ENCODE measurements at places on chromosomes 7 and 10.

- no peak for DNase-seq
Observed at GRCh38 chr7:16735020-16735419, 18.5 kb upstream of the TSPAN13 start.

DNA sequence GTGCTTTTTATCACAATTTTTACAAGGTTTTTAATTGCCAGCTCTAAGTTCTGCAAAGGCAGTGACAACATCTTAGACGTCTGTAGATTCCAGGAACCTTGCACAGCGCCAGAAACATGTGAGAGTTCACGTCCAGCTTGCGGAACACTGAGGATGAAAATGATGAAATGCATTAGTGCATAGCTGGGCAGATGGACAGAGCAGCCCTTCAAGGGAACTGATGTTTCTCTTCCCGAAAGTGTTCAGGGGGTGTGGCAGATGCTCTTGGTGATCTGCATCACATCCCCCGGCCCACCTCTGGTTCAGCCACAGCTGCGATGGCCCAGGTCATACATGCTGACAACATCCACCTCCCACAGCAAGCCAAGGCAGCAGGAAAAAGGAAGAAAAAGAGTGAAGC lies 40.9 kb downstream of the ITIH5 start:
- no peak for DNase-seq

DNA sequence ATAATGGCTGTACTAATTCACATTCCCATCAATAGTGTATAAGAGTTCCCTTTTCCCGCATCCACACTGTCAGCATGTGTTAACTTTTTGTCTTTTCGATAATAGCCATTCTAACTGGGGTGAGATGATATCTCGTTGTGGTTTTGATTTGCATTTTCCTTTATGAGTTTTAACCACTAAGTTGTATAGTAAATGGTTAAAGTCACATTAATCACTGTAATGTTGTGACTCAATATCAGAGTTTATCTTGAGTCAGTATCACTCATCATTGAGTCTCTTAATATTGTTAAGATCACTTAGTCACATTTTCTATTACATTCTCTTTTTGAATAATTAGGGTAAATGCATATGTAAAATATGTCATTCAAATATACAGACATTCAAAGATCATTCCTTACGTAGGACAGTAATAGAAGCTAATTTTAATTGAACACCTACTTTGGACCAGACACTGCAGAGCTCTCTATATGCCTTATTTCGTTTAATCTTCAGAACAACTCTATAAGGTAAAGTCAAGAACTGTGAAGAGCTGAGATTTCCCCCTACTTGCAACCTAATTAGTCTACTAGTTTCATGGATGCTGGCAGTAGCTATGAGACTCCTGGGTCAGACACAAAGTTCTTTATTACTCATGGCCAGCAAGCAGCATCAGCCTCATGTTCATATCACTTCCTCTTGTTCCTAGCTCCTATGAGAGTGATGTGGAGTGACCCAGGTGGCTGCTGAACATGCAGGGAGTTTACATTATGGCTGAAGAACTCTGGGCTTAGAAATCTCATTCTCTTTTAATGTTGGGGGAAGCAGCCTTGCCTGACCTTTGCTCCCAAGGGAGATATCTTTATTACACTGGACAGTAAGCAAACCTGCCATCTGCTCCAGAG lies 30.5 kb downstream of the CREB5 start:
- DNase-seq, result no peak

DNA sequence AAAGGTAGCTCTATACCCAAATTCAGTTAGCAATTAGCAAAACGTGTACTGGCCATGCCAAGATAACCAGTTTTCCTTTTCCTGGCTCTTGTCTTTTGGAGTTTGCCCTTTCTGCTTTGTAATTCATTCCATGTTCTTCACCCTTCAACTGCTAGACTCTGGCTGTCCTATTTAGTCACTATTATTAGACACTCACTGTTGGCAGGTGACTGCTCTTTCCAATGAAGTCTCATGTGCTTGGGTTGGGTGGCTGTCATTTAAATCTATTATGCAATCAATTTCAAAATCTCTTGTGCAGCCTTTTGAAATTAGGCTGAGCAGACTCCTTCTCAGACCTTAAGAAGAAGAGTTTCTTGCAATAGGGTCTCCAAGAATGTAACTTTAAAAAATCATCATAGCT lies 266.5 kb downstream of the GPR158 start:
- DNase-seq, result no peak

GRCh38 chr7:57579454-57579853 lies 129.5 kb downstream of the ZNF716 start:
- no peak for DNase-seq

GRCh38 chr7:51054231-51054630 lies 262.4 kb downstream of the COBL start:
- DNase-seq, result no peak

DNA sequence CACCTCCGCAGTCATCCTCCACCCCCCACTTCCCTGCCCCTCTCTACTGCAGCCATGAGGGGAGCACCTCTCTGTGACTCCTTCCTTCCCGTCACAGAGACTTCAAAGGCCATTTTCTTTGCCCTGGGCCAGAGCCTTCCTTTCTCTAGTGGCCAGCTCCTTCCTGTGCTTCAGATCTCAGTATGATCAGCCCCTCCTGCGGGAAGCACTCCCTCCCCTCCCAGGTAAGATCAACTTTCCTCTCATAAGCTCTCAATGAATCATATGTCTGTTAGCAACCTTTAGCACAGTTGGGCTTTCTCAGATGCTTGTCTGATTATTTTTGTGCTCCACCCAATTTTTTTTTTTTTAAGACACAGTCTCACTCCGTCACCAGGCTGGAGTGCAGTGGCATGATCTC lies 241.0 kb upstream of the PRSS1 start:
- DNase-seq, result no peak

- DNase-seq, result peak; percentile 30
Observed at GRCh38 chr10:110556969-110557601, 10.4 kb upstream of the SMC3 start.

- DNase-seq, result no peak
Observed at GRCh38 chr10:99975942-99976809, 33.6 kb downstream of the DNMBP start.

DNA sequence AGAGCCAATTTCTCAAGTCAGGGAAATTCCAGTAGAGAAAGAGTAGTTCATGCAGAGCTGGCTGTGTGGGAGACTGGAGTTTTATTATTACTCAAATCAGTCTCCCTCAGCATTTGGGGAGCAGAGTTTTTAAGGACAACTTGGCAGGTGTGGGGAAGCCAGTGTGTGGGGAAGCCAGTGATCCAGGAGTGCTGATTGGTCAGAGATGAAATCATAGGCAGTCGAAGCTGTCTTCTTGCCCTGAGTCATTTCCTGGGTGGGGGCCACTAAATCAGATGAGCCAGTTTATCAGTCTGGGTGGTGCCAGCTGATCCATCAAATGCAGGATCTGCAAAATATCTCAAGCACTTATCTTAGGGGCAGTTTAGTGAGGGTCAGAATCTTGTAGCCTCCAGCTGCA lies 194.6 kb upstream of the NRG3 start:
- DNase-seq, result no peak

- DNase-seq, result no peak
Observed at GRCh38 chr10:62959553-62959952, 143.4 kb upstream of the EGR2 start.

DNA sequence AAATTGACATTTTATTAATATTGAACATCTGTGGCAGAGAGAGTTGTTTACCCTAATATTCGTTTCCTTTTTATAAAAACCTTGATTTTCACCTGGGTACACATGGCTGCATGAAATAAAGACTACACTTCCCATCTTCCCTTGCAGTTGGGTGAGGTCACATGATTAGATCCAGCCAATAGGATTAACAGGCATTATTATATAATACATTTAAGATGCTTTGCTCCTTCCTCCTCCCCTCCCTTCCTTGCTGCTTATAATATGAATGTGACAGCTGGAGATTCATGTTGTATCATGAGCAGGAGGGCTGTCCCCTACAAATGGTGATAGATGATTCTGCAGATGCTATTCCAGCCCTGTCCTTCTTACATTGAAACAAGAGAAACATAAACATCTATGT lies 146.6 kb downstream of the SH2D4B start:
- DNase-seq, result no peak

- DNase-seq, result no peak
Observed at GRCh38 chr10:33506838-33507661, 172.6 kb upstream of the NRP1 start.

DNA sequence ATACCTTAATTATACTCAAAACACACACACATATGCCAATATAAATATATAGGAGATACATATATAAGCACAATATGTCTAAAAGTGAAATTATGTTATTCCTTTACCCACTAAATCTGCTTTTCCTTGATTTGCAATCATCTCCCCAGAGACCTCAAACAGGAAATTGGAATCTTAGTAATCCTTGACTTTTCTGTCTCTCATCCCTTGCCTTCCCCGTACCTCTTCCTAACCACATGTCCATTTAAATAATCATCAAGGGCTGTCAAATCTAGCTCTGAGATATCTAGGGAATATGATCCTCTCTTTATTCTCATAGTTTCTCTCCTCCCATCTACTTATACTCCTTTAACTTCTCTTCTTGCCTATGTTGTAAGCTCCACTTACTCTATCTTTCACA lies 336.6 kb downstream of the HGF start:
- no peak for DNase-seq

GRCh38 chr10:70549962-70550458 lies 52.5 kb downstream of the PRF1 start:
- peak; percentile 26 for DNase-seq

DNA sequence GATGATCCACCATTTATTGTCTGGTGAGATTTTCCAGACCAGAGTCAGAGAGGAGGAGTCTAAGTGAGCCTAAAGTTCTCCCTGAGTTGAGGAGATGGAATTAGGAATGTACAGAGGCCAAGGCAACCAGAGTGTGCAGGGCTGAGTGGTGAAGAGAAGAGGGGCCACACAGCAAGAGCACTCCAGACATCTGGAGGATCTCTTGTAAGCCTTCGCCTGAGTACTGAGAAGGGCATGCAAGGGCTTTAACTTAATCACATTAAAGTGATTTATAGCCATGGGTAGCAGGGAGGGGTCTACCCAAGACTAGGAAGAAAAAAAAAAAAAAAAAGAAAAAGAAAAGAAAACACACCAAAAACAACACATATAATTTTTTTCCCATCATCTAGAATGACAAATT lies 1190.4 kb downstream of the GATA3 start:
- DNase-seq, result no peak

DNA sequence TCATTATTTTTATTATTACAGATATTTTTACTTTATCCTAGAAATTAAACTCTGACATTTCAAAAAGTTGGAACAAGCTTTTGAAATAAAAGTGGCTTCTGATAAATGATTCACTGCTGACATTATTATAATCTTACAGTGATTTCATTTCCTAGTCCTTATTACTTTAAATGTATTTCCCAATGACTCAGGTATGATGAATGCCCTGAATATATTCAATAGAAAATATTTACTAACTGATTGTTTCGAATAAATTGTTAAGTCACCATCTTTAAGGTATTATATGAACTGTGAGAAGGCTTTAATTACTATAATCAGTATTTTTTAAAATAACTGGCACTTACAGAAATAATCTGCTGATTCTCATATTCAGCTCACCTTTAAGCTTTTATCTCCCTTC lies 21.6 kb downstream of the DKK1 start:
- DNase-seq, result no peak

GRCh38 chr7:39299695-39300094 lies 266.5 kb upstream of the YAE1 start:
- DNase-seq, result no peak

GRCh38 chr7:140541513-140542227 lies 62.4 kb upstream of the MKRN1 start:
- no peak for DNase-seq

DNA sequence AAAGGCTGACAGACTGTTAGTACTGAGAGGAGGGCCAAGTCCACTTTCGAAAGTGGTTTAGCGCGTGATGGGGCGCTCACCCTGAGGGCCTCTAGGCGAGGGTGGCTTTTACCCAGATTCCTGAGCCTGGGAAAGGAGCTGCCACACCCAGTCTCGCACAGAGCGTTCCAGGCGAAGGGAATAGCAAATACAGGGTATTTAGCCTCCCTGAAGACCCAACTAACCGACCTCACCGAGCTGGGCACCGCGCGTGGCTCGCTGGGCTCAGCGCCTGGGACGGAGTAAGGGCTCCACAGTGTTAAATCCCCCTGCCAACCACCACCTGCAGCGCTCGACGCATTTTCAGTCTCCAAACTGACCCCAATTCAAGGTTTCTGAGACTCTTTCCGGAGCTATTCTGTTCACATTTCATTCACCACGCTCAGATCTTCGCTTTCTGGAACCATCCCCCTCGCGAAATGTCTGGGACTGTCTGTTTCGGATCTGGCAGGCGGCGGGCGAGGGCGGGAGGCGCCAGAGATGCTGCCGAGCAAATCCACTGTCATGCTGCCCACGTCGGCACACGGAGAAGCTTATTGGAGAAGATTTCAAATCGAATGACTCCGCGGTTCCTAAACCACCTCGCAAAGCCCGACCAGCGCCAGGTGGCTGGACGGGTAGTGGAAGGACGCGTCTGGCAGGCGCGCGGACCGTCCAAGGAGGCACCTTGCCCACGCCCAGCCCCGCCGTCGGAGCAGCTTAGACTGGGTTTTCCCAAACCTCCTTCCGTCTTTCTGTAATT lies 1.4 kb upstream of the OSBPL3 start:
- DNase-seq, result no peak

- no peak for DNase-seq
Observed at GRCh38 chr7:14833707-14834106, 68.8 kb downstream of the DGKB start.

- DNase-seq, result no peak
Observed at GRCh38 chr10:70109064-70109729, 23.4 kb downstream of the AIFM2 start.

DNA sequence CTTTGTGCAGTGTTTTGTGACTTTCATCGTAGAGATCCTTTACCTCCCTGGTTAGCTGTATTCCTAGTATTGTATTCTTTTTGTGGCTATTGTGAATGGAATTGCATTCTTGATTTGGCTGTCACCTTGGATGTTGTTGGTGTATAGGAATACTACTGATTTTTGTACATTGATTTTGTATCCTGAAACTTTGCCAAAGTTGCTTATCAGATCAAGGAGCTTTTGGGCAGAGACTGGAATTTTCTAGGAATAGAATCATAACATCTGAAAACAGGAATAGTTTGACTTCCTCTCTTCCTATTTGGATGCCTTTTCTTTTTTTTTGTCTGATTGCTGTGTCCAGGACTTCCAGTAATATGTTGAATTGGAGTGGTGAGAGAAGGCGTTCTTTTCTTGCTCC lies 283.8 kb upstream of the LRGUK start:
- no peak for DNase-seq

- no peak for DNase-seq
Observed at GRCh38 chr7:37930226-37930948, 9.9 kb downstream of the EPDR1 start.

DNA sequence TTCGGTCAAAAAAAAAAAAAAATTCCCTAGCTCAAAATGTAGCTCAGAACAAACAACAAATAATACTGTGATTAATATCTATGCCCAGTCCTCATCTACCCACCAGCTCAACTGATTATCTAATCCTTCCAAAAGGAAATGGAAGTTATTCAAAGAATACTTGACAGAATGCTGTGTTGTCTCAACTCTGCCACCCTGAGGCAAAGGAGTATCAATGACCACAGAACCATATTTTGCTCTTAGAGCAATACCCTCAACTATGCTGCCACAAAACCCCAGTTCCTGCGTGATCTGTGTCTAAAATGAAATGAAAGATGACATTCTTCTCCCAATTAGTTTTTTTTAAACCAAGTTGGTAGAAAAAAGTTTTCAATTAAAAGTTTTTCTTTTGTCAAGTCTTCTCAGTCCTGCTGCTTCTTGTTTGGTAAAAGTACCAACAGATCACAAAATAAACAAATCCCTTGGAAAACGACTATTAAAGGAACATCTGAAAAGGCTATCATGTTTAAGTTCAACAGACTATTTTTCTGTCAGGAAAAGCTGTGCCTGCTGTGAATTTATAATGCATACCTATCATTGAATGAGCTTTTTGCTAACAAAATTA lies 21.6 kb downstream of the RBM28 start:
- no peak for DNase-seq

Data from activated CD8-positive, alpha-beta memory T cell treated with anti-CD3 and anti-CD28 coated beads for 1 hour (primary cell).